ENCODE measurements at places on chromosomes 2 and 18.

GRCh38 chr18:29154196-29154757 is 977.3 kb upstream of the CDH2 start:
- DNase-seq, result no peak

GRCh38 chr2:28408764-28409599 is 16.3 kb downstream of the FOSL2 start:
- DNase-seq, result peak; percentile 60

DNA sequence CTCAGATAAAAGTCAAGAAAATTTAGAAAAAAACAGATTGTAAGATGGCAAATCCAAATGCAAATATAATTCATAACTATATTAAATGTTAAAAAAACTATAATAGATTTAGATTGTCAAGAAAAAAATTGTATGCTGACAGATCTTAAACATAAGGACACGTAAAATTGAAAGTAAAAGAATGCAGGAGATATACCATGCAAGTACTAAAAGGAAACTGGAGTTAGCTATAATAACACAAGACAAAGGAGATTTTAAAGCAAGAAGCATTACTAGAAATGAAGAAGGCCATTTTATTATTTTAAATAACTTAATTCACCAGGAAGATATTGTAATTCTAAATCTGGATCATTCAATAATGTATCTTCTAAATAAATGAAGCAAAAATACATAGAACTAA is 48.3 kb downstream of the TTC21B start:
- no peak for DNase-seq

DNA sequence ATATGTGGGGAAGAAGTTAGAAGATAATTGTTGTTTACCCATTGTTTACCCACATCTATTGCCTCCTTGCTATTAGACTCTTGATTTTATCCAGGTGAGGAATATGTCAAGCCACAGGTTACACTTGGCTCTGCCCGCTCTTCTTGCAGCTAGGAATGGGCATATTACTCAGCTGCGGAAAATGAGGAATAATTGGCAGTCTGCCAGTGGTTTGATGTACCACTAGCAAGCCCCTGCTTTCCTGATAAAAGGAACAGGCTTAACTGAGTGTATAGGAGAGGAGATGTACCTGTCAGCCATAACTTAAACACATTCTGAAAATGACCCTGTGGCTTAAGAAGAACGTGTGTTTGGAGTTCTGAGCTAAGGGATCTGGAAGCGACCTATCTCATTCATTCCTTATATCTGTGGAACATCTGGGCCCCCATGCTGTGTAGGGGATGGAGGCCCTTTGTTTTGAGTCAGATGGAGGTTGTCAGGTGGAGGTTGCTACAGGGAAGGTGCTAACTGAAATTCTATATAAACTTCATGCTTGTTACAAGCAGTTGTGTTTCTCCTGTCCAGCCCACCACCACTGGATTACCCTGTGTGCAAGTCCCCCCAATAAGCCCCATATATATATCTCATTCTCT is 4.6 kb upstream of the FMNL2 start:
- DNase-seq, result no peak

GRCh38 chr2:3628800-3629199 is 29.2 kb upstream of the ALLC start:
- no peak for DNase-seq

All from mucosa of descending colon (tissue), 3 donors.